Posterior cingulate gyrus (tissue), 11 donors: ENCODE measurements at places on chromosomes 1 and 21.

DNA sequence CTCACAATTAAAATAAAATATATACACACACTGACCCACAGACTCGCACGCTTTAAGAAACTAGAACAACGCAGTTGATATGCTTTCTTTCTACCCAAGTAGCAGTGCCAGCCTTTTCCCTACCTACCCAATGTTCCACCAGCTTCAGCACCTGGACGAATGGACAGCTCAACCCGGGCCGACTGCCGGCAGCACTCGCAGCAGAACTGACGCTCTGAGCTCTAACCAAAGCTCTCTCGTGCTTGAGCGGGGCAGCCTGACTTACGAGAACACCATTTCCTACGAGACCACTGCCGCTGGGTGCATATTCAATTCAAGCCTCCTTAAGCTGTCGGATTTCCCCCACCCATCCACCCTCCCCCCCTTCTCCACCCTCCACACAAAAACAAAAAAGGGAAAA is 127.4 kb upstream of the DPYD start:
- peak; percentile 93 for DNase-seq

DNA sequence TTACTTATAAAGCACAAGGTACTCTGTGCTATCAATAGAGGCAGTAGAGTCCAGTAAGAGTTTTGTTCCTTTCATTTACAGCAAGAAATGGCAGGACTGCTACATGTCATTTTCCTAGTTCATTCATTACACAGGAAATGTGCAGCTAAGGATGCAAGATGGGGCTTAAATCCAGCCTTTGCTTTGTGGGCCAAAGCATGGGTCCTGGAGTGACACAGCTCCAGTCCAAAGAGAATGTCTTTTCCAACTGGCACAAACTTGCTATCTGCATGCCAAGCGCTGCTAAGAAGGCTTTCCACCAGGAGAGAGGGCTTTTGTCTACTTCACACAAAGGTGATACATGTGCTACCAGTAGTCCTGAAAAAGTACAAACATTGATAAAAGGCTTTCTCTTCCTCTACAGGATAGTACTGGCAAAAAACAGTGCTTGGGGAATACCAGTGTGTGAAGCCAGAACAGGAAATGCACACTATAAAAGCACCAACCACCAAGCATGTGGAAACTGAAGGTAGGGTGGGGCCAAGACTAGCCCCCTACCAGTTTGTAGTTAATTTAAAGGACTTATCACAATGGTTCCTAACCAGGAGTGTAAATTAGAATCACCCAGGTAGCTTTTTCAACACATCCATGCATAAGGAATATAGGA is 68.7 kb downstream of the ARID4B start:
- no peak for DNase-seq

DNA sequence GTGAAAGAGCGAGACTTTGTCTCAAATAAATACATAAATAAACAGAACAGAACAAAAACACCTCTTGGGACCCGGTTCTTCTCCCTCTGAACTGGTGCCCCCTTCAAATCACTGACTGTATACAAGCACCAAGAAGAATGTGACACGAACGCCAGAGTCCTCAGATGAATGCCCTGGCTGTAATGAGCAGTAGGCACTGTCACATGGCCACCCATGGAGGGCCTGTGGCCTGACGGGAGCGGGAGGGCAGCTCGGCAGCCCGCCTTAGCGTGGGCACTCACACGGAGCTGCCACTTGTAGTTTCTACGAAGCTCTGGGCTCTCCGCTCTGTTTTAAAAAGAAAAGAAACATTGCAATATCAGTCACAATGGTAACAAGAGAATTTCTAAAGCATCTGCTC is 146.0 kb downstream of the PEX14 start:
- DNase-seq: no peak

DNA sequence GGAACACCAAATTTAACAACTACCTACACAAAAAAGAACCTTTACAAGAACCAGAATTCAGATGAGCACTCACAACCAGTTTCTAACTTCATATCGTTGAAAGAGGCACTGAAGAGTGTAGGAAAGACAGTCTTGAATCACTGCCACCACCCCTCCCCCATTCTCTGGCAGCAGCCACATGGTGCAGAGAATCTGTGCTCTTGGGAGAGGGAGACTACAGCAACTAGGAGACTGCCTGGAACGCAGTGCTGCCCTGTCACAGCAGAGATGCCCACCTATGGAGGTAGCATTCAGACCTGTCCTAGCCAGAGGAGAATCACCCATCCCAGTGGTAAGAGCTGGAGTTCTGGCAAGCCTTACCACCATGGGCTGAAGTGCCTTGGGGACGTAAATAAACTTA is 7.3 kb downstream of the CCN1 start:
- no peak for DNase-seq

DNA sequence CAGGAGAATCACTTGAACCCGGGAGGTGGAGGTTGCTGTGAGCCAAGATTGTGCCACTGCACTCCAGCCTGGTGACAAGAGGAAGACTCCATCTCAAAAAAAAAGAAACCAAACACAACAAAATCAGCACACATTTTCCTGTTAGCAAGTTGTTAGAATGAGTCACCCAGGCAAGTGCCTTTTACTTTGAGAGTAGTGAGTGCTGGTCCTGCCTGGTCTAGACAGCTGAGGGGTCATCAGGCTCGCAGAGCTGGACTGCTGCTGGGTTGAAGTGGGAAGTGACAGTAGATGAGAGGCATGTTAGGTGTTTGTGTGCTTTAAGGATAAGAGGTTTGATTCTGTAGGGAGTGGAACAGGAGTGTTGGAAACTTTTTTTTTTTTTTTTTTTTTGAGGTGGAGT is 31.9 kb downstream of the GNPAT start:
- DNase-seq: no peak

GRCh38 chr1:54314696-54315095 is 91.5 kb downstream of the SSBP3 start:
- DNase-seq: no peak

- peak; percentile 62 for DNase-seq
Measured at GRCh38 chr1:59673573-59674450, 140.9 kb upstream of the HOOK1 start.

- DNase-seq: no peak
Measured at GRCh38 chr1:28913786-28914227, 562 bp upstream of the EPB41 start.

DNA sequence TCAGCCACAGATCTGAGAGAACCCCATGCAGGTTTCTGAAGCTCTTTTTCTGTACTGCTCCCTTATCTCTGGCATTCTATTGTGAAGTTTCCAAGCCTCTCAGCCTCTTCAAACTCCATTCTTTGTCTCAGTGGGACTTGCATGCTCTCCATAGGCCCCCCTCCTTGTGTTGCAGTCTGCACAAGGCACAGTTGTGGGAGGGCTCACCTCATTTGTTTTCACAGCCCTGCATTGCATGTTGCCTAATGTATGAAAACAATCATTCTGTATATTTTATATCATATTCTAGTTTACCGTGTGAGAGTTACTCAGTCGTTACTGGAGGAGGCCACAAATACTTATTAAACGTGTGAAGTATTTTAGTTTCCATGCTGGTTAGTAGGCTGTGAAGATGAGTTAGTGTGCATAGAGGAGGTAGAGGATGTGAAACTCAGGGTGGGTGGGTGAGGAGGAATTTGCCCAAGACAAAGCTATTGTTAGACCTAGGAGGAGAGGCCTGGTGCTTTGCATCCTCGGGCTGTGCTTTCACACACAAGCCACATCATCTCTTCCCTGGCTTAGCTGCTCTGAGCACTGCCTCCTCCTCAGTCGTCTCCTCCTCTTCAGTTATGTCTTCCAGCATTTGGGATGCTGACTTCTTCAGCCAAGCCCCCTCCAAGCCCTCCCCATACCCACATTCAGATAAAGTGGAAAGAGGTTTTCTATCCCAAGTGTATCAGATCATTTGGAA is 7.8 kb upstream of the CHI3L2 start:
- no peak for DNase-seq

- DNase-seq: no peak
Measured at GRCh38 chr1:180267211-180267561, 37.1 kb downstream of the LHX4 start.

GRCh38 chr1:204520834-204521709 is 4.9 kb downstream of the MDM4 start:
- DNase-seq: no peak

GRCh38 chr21:34630536-34631143 is 15.7 kb upstream of the RCAN1 start:
- DNase-seq: no peak

DNA sequence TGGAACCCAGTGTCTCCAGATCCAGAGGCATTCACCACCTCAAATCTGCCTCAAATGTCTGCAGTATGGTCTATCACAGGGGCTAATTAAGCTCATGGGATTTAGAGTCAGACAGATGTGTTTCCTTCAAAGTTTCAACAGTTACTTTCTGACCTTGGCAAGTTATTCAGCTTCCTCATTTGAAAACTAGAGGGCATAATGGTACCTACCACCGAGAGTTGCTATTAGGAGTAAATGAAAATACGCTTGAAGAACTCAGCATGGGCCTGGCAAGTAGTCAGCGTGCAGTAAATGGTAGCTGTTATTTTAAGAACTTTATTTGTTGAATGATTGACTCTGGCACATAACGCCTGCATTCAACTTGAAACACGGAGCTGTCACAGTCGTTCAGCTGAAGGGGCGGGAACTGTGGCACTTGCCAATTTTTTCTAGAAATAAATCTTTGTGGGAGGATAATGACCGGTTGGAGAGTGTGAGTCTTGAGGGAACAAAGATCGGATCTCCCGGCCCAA is 1.2 kb upstream of the CAP1 start:
- peak; percentile 10 for DNase-seq

DNA sequence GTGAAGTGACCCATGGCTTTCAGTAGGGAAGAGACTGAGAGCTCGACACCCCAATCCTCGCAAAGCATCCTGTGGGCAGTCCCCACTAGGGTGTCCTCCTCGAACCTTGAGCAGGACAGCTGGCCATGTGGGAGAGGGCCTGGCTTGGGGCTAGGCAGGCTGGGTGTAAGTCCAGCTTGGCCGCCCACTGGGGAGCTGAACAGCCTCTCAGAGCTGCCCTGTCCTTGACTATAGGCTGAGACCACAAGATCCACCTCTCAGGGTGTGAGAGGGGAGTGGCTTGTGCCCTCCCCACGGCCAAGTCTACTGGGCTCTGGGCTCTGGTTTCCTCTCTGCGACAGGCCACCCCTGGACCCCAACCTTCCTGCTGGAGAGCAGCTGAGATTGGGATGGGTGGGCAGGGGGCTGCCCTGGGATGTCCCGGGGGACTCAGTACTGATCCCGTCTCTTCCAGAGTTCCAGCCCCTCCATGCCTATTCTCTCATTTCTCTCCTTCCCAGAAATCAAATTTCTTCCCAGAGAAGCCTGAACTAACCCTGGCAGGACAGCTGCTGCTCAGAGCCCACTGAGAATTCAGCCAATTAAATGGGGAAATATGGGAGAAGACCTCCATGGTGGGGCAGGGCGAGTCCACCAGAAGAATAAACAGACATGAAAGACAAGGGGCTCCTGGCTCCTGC is 282.9 kb downstream of the PTPRU start:
- no peak for DNase-seq

GRCh38 chr1:47175227-47175934 is 14.5 kb downstream of the PDZK1IP1 start:
- peak; percentile 70 for DNase-seq

GRCh38 chr1:91165033-91165654 is 143.3 kb upstream of the ZNF644 start:
- DNase-seq: peak; percentile 88

GRCh38 chr1:167057241-167057688 is 32.9 kb downstream of the GPA33 start:
- peak; percentile 51 for DNase-seq

DNA sequence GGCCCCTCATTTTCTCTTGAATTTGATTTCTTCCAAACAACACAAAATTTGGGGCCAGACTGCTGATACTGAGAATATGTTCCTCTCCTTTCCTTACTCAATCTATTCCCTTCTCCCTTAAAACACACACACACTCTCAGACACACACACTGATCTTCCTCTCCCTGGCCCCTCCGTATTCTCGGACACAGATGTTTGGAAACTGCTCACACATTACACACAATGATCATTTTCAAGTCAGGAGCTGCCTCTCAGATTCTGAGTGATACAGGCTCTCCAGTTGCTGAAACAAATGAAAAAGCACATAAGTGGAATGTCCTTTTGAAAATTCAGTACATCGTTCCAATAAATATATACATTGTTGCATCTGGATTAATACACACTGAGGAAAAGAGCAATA is 161.3 kb downstream of the CLEC20A start:
- DNase-seq: no peak

DNA sequence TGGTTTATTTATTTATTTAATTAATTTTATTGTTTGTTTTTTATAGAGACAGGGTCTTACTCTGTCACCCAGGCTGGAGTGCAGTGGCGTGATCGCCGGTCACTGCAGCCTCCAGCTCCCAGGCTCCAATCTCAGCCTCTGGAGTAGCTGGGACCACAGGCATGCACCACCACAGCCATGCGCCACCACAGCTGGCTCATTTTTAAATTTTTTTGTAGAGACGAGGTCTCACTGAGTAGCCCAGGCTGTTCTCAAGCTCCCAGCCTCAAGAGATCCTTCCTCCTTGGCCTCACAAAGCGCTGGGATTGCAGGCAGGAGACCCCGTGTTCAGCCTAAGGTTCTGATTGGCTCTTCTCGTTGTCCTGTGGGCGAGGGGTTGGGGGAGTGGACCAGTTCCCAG is 22.1 kb downstream of the UMODL1 start:
- DNase-seq: no peak

GRCh38 chr1:191609305-191609704 is 549.0 kb upstream of the RGS18 start:
- DNase-seq: no peak

GRCh38 chr1:147171399-147172167 is 687 bp downstream of the PRKAB2 start:
- DNase-seq: no peak

- DNase-seq: no peak
Measured at GRCh38 chr21:28345934-28346333, 646.7 kb downstream of the LTN1 start.

GRCh38 chr1:22681556-22682276 is 28.7 kb downstream of the C1QB start:
- DNase-seq: no peak

DNA sequence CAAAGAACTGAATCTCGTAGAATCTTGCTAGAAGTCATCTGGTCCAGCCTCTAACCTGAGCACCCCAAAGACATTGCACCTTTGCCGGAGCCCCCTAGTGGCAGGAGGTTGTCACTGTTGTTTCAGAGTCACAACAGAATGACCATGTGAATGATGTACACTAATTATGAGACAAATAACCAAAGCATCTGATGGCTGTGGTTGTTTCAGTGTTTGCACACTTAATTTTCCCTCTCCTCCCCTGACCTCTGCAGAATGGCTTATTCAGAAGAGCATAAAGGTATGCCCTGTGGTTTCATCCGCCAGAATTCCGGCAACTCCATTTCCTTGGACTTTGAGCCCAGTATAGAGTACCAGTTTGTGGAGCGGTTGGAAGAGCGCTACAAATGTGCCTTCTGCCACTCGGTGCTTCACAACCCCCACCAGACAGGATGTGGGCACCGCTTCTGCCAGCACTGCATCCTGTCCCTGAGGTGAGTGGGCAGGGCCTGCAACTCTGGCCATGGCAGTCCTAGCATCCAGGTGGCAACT is 26.4 kb downstream of the TRAF5 start:
- DNase-seq: no peak
